ENCODE measurements at places on chromosomes 16 and 17.
A peak's percentile ranks its signal among the peaks of the same experiment; 100 is the strongest.

DNA sequence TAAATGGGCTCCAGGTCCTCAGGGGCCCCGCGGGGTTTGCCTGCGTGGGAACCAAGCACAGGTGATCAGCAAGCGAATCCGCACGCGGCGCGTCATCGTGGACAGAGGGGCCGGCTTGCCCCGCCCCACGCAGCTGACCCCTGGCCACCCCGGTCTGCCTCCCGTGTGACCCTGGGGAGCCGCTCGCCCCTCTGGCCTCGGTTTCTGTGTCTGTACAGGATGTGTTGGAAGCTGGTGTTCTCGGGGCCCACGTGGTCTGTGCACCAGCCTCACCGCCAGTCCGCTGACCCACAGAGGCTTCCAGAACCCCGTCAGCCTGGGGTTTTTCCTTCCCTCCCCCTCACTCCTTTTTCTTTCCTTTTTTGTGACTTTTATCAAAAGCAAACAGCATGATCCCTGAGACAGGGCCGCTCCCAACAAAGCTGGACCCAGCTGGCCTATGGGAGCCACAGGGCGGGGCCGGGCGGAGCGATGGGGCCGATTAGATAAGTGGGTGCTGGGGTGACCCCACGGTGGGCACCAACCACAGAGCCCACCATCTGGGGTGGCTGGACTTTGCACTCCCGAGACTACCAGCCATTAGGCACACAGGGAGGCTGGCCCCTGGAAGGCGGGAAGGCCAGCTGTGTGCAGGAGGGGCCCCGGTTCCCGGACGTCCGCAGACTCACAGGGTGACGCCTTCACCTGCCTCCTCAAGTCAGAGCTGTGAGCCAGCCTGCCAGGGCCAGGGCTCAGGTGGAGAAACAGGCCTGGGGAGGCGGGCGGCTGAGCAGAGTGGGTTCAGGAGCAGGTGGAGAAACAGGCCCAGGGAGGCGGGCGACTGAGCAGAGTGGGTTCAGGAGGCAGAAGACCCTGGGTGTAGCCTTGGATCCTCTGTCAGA is 56.0 kb downstream of the ZFPM1 start:
- DNase-seq, result no peak

DNA sequence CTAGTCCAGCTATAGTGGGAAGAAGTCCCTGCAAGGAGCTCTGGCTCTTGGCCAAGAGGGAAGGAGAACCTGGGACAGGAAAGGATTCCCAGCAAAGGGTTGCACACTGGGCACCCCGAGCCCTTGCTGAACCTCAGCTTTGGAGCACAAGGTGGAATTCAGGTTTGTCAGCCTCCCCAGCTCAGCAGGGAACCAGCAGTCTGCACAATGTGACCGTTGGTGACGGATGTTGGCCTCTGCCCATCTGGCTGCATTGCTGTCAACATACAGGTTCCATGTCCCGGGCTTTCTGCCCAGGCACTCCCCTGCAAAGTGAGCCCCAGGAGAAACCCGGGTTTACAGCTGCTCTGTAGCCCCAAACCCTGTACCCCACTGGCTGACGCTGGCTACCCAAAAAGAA is 6.7 kb downstream of the RPRML start:
- DNase-seq, result no peak

- no peak for DNase-seq
Measured at GRCh38 chr16:64534180-64534780, 587.6 kb downstream of the CDH11 start.

GRCh38 chr17:29090750-29091605 is 48.0 kb downstream of the PIPOX start:
- DNase-seq, result peak; percentile 66

DNA sequence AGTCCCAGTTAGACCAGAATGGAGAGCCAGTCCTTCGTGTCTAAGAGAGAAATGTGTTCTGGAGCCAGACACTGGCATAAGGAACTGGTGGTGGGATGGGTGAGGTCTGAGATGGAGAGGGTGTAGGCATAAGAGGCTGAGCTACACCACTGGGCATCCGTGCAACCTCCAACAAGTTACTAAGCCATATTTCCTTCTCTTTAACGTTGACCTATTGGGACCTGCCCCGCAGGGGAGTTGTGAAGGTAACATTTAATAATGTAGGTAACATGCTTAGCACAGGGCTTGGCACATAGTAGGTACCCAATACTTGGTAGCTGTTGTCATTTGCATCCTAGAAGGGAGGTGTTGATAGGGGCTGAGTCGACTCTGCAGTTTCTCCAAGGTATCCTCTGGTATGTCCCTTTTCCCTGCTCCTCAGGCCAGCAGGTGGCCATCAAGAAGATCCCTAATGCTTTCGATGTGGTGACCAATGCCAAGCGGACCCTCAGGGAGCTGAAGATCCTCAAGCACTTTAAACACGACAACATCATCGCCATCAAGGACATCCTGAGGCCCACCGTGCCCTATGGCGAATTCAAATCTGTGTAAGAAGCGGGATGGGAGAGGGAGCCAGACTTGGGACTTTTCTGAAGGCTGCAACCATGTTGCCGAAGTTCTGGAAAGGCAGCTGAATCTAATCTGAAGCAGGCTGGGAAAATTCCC is 1.2 kb downstream of the MAPK7 start:
- DNase-seq, result no peak

GRCh38 chr16:77364770-77365169 is 70.1 kb downstream of the ADAMTS18 start:
- no peak for DNase-seq

- no peak for DNase-seq
Measured at GRCh38 chr17:20174588-20175265, 165.6 kb downstream of the SPECC1 start.

GRCh38 chr17:17816240-17816814 is 20.5 kb downstream of the SREBF1 start:
- DNase-seq, result peak; percentile 44

GRCh38 chr17:34858591-34859565 is 102.4 kb downstream of the CCT6B start:
- DNase-seq, result no peak

- peak; percentile 87 for DNase-seq
Measured at GRCh38 chr16:30984669-30985400, at the start of gene HSD3B7. TSS of gene HSD3B7 (plus strand) at chr16:30985207. CDS start at chr16:30985659, 452 bp downstream.

GRCh38 chr16:78257376-78257728 is 157.9 kb downstream of the WWOX start:
- peak; percentile 50 for DNase-seq

GRCh38 chr16:27954191-27954590 is 109.3 kb downstream of the GSG1L start:
- no peak for DNase-seq

DNA sequence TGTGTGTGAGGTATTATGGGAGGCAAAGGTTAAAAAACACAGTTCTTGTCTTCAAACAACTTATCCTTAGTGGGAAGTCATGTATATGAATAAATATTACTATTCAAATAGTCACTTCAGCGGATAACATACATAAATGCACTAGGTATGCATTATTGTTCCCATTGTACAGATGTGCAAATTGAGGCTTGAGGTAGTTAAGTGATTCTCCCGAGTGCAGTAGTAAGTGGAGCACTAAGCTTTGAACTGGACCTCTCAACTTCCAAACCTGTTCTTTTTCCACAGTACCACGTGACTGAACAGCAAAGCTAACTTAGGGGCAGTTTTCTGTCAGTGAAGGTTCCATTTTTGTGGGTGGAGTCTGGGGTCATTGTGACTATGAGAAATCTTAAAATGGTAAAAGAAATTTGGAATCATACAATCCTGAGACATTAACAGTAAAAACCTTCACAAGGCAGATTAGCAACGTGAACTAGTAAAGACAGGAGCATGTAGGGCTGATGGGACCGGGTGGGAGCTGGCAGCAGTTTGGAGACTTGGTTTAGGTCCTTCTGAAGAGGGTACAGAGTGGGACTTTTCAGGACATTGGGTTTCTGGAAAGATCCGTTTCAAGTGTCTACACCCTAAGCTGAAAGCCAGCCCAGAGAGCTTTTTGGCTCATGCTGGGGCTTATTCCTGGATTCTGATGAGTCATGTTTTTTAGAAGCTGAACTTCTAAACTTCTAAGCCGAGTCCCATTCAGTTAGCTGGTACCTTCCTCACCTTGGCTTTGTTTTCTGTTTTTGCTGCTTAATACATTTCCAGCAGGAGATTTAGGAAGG is 204.9 kb downstream of the PRKCA start:
- DNase-seq, result no peak

DNA sequence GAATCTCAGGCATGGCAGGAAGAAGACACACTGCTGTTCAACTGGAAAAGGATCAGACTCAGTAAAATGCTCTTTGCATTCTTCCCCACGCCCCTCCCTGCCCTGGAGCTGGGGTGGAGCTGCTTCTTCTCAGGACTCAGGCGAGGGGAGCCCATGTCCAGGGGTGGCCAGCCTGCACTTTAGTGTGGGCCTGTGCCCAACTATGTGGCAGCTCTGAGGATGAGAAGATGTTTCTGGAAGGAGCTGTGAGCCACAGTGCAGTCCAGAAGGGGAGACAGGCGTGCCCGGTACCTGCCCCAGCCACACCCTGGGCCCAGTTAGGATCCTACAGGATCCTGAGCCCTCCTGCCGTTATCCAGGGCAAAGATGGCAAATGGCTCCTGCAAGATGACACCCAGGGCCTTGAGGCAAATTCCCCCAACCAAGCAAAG is 120.3 kb downstream of the ANKRD11 start:
- DNase-seq, result no peak

DNA sequence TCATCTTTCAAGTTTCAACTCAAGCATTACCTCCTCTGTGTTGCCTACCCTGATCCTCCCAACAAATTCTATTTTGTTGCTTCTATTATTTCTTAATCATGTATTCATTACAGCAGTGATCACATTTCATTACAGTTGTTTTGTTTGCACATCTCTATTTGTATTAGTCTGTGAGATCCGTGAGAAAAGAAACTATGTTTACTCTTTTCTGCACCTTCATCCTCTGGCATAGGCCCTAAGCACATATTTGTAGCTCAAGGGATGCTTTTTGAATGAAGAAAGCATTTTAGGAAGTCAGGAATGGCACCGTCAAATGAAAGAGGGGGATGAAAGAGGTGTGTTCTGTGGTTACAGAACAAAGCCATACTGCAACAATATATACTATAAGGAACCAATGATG is 110.5 kb downstream of the SHISA6 start:
- no peak for DNase-seq

DNA sequence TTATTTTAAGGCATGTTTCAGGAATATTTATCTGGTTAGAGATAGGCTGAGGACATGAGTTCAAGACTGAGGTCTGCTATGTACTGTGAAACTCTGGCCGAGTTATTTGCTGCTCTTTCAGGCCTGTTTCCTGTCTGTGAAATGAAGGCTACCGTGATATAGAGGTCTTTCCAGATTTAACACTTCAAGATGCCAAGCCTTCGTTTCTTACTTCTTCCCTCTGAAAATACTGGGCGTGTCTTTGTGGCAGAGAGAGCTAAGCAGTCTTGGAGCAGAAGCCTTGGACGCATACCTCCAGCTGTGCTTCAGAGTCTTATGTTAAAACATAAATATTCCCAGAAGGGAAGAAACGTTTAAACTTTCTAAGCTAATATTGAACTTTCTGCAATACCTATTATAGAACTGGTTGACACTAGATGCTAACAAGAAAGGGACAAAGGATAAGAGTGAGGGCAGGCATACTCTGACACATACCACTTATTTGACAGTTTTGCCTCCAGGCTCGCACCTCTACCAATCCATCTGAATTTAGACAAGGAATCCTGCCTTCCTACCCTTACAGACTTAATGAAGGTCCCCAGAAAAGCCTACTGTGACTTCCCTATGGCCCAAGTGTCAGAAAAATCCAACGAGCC is 17.5 kb downstream of the WIPI1 start:
- no peak for DNase-seq

- no peak for DNase-seq
Measured at GRCh38 chr16:15461376-15461775, 27.0 kb downstream of the BMERB1 start.

DNA sequence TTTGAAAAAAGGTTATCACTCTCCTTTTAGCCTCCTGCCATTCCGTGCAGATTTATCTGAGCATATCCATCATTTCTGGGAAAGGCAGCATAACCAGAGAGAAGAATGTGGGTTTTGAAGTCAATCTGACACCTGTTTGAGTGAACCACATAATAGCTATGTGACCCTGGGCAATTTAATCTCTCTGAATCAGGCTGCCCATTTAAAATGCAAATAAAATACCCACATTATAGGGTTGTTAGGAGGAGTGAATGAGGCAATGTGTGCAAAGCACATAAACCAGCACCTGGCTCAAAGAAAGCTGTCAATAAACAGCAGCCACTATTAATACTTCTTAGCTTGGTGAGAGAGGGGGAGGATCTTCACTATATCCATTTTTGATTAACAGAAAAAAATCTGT is 88.0 kb downstream of the CACNG1 start:
- no peak for DNase-seq

DNA sequence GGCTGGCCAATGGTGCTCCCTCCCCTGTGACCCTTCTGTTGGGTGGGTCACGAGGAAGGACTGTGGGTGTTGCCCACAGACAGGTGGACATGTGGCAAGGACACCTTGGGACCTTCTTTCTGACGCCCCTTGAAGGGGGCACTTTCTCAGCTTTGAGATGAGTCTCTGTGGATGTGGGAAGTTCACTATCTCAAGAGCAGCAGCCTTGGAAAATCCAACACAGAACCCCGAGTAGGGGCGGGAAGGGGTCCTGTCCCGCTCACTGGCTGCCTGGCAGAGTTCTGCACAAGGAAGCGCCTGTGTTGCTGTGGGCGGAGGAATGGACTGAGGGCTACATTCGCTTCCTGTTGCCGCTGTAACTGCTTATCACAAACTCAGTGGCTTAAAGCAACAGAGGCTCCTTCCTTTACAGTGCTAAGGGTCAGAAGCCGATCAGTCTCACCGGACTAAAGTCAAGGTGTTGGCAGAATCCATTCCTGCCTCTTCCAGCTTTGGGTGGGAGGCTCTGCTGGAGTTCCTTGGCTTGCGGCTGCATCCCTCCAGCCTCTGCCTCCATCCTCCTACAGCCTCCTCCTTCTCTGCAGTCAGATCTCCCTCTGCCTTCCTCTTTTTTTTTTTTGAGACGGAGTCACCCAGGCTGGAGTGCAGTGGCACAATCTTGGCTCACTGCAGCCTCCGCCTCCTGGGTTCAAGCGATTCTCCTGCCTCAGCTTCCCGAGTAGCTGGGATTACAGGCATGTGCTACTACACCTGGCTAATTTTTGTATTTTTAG is 305.2 kb downstream of the SEC14L1 start:
- no peak for DNase-seq

GRCh38 chr17:42386777-42387657 is 1.2 kb downstream of the STAT3 start:
- DNase-seq, result no peak

DNA sequence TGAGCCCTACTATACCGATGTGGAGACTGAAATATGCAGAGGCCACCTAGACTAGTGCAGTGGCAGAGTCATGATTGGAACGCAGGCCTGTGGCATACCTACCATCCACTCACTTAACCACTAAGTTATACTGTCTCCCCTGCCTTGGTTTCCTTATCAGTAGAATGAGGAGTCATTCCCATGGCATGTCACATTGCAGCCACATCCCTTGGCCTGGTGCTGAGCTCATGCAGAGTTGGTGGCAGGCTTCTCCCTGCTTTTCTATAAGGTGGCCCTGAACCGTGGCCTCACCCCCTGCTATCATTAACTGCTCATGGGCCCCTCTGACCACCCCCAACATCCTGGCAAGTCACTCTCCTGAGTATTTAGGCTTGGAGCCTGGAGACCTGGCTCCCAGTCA is 212.5 kb downstream of the KATNIP start:
- no peak for DNase-seq

Measured in retina (tissue), 1 donor.